Hematopoietic multipotent progenitor cell treated with erythropoietin and hydrocortisone succinate and interleukin-3 and kit ligand, for 17 days (in vitro differentiated cells): ENCODE measurements at places on chromosomes 16 and 17.
A peak's percentile ranks its signal among the peaks of the same experiment; 100 is the strongest.

- DNase-seq, result no peak
Observed at GRCh38 chr17:72411124-72411563, 290.3 kb downstream of the SOX9 start.

DNA sequence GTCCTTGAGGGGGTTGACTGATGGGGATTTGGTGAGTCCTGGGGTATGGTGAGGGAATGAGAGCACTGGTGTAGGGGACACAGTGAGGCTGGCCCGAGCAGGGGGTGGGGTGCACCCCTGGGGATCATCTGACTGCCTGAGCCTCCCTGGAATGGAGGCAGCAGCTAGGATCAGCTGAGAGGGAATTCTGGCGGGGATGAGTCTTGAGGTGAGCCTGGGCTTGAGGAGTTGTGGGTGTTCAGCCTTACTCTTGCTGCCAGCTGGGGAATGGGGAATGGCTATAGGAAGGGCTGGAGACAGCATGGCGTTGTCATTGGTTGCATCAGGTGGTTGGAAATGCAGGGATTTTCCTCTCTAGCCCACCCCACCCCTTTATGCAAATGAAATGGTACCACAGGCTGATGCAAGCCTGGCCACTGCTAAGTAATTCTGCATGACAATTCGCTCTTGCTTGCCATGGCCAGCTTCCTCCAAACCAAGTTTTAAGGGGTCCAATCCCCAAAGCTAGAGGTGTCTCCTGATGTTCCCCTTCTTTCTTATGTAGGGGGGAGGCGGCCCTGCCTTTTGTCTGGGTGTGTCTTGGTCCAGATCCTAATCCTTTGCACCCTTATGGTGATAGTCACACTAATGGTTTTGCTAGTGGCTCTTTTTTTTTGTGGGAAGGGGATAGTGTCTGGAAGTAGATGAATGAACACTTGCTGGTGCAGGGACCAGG, 7.5 kb downstream of the NFE2L1 start:
- DNase-seq, result no peak

GRCh38 chr16:46916980-46917379, 32.8 kb downstream of the GPT2 start:
- DNase-seq, result no peak

DNA sequence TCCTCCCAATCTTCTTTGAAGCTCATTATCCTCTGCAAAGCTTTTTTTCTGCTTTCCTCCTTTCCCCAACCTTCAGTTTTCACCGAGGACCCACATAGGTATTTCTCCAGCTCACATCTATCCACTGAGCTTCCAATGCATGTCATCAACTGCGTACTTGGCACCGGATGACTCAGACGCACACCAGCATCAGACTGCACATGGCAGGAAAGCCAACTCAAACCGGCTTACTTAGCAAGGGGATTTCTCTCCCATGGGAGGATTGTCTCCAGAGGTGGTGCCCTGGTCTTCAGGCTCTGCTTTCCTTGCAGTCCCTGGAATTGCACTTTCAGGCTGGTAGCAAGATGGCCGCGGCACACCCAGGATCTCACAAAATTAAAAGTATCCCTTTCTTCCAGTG, 1.7 kb upstream of the AKTIP start:
- DNase-seq, result no peak

GRCh38 chr17:78780335-78780734, 1.7 kb downstream of the CYTH1 start:
- no peak for DNase-seq

DNA sequence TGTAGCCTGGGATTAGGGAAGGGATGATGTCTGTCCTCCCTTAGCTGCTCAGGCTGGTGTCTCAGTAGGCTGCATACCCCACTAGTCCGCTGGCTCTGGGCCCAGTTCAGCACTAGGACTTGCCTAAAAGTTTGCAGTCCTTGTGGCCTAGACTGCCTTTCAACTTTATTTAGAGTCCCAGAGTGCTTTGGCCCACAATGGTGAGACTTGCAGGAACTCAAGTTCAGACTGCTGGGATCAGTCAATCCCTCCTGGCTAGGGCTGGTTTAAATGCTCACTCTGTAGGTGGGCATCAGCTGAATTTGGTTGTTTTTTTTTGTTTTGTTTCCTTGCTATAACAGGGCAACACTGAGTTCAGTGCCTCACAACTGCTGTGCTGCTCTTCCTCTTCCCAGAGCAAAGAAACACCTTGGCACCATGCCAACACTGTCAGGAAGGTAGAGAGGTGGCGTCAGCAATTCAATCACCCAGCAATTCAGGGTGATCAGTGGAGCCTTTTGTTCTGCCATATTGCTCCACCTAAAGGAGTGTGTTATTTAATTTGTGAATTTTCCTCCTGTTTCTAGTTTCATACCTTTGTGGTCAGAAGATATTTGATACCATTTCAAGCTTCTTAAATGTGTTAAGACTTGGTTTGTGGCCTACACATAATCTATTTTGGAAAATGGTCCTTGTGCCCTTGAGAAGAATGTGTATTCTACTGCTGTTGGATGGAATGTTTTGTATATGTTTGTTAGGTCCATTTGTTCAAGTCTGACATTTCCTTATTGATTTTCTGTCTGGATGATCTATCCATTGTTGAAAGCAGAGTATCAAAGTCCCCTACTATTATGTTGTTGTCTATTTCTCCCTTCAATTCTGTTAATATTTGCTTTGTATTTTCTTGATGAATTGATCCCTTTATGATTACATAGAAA, 284.0 kb upstream of the PMFBP1 start:
- no peak for DNase-seq

GRCh38 chr16:76577003-76577402, 299.8 kb downstream of the CNTNAP4 start:
- DNase-seq, result no peak

GRCh38 chr17:15782866-15783265, 50.8 kb downstream of the TBC1D26 start:
- no peak for DNase-seq

GRCh38 chr16:11114366-11115164, 141.4 kb downstream of the SOCS1 start:
- no peak for DNase-seq

GRCh38 chr17:74558882-74559519, 8.3 kb downstream of the CD300H start:
- no peak for DNase-seq

GRCh38 chr17:40760105-40761016, 5.2 kb upstream of the KRT25 start:
- no peak for DNase-seq

DNA sequence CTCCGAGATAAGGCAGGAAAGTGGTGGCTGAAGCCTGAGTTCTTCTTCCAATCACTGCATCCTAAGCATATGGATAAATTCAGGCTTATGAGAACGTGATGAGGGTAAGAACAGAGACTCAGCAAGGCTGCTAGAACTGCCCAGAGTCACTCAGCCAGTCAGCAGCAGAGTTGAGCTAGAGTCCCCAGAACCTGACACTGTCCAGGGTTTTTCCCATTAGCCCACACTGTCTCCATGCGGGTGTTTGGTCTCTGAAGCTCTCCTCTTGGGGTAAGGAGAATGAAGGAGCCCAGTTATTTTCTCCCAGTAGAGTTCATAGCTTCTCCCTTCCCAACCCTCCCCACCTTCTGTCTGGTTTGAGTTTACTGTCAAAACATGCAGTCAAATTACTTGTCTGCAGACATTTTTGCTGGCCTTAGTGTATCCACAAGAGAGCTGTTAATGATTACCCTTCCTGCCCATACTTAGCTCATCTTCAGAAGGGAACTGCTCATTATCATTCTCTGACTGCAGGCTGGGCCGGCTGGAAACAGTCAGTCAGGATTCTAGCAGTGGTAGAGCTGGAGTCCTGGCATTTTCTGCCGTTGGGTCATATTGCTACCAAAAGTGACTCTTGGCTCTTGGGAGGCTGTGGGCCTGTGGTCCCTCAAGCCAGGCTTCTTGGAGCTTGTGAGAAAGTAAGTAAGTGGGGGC, 460.0 kb downstream of the HS3ST3B1 start:
- no peak for DNase-seq

DNA sequence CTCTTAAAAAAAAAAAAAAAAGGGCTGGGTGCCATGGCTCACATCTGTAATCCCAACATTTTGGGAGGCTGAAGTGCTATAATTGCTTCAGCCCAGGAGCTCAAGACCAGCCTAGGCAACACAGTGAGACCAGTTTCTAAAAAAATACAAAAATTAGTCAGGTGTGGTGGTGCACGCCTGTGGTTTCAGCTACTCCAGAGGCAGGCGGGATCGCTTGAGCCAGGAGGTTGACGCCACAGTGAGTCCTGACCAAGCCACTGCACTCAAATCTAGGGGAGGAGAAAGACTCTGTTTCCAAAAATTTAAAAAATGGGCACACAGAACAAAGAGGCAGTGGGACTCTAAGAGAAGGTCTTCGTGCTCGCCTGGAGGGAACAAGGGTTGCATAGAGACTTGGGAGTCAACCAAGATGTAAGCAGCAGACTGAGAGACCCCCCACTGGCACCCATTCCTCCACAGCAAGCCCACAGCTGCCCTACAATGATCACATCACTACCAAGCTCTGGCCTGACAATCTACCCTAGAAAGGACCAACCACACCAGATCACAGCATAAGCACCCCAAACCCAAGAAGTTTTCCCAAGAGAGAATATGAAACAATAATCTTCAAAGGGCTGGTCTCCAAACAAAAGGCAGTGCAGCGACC, 121.6 kb downstream of the ANKRD11 start:
- no peak for DNase-seq

GRCh38 chr17:72462814-72463213, 342.0 kb downstream of the SOX9 start:
- DNase-seq, result no peak

DNA sequence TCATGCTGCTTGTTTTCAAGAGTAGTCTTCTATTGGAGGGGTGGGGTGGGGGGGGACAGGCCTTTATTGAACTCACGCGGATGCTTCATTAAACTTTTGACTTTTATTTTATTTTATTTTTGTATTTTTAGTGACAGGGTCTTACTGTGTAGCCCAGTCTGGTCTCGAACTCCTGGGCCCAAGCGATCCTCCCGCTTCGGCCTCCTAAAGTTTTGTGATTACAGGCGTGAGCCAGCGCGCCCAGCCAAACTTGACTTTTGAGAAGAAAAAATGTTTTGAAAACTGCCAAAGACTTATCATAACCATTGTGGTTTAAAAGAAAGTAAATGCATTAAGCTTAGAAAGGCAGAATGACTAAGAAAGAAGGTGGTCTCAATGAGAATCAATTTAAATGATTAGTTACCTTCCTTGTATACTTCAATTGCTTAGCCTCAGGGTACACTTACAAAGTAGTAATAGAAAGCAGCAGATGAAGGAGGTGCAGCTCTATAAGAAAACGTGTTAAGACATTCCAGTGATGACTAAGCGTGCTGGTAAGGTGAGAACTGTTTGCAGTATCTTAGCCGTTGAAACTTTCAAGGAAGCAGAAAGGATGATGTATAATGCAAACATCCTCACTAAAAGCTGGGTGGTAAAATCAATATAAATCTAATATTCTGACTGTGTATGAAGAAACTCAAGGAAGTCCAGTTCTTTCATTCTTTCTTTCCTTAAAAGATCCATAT, 1.2 kb downstream of the AP2B1 start:
- peak; percentile 75 for DNase-seq

DNA sequence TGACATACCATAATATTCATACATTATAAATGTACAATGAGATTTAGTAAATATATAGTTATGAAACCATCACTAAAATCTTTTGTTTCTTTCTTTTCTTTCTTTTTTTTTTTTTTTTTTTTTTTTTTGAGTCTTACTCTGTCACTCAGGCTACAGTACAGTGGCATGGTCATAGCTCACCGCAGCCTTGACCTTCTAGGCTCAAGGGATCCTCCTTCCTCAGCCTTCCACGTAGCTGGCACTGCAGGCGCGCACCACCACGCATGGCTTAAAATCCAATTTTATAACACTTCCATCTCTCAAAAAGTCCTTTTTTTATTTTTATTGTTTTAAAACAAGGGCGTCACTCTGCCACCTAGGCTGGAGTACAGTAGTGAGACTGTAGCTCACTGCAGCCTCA, 41.1 kb downstream of the ZNRF1 start:
- DNase-seq, result no peak

GRCh38 chr16:12184419-12184917, 207.9 kb downstream of the SNX29 start:
- no peak for DNase-seq

- no peak for DNase-seq
Observed at GRCh38 chr16:54175169-54175551, 111.4 kb downstream of the IRX3 start.

- DNase-seq, result peak; percentile 15
Observed at GRCh38 chr17:18314059-18314730, 599 bp downstream of the TOP3A start.

DNA sequence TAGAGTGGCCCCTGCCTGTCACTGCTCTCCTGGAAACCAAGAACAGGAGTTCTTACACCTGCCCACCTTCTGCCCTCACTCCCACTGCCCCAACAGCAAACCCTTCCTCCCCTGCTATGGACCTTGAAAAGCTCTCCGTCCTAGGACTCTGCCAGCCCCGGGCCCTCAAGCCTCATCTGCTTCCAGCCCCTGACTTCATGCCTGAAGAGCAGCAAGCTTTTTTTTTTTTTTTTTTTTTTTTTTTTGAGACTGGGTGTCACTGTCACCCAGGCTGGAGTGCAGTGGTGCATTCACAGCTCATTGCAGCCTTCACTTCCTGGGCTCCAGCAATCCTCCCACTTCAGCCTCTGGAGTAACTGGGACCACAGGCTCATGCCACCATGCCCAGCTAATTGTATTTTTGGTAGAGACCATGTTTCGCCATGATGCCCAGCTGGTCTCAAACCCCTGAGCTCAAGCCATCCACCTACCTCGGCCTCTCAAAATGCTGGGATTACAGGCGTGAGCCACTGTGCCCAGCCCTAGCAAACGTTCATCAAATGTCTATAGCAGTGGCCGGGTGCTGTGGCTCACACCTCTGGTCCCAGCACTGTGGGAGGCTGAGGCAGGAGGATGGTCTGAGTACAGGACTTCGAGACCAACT, 16.9 kb downstream of the CARHSP1 start:
- no peak for DNase-seq

- DNase-seq, result no peak
Observed at GRCh38 chr17:77698903-77699623, 259.4 kb upstream of the TNRC6C start.

DNA sequence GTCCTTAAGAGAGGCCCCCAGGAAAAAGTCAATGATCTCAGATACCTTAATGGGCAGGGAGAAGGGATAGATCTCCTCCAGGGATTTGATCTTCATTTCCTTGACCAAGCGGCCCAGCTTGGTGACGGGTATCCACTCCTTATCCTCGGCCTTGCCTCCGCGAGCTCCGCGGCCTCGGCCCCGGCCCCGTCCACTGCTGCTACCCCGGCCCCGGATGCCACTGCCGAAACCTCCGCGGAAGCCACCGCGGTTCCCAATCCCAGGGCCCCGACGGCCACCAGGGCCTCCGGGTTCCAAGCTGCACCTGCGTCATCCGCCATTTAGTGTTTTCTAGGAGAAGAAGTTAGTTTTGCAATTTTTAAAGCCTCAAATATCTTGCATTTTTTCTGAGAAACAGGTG, 65.2 kb upstream of the KIF2B start:
- no peak for DNase-seq

- DNase-seq, result no peak
Observed at GRCh38 chr16:66103211-66103610, 263.3 kb upstream of the CDH5 start.

GRCh38 chr16:6095414-6095813, 997.8 kb upstream of the EEF2KMT start:
- DNase-seq, result no peak
